ENCODE measurements at places on chromosomes 7 and 10.

- DNase-seq: no peak
Observed at GRCh38 chr10:63588436-63589167, 67.4 kb downstream of the REEP3 start.

DNA sequence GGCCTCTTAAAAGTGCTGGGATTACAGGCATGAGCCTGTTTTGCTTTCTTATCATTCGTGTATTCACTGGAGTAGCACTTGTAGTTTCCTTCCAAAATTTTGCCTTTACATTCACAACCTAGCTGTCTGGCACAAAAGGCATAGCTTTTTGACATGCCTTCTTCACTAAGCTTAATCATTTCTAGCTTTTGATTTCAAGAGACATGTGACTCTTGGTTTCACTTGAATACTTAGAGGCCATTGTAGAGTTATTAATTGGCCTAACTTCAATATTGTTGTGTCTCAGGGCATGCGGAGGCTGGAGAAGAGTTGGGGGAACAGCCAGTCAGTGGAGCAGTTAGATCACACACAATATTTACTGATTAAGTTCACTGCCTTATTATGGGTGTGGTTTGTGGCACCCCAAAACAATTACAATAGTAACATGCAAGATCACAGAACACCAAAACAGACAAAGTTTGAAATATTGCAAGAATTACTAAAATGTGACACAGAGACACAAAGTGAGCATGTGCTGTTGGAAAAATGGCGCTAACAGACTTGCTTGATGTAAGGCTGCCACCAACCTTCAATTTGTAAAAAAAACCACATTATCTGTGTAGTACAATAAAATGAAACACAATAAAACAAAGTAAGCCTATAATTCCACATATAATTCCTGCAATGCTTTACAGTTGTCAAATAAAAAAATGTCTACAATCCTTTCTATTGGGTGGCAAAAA is 43.1 kb downstream of the BRAF start:
- no peak for DNase-seq

DNA sequence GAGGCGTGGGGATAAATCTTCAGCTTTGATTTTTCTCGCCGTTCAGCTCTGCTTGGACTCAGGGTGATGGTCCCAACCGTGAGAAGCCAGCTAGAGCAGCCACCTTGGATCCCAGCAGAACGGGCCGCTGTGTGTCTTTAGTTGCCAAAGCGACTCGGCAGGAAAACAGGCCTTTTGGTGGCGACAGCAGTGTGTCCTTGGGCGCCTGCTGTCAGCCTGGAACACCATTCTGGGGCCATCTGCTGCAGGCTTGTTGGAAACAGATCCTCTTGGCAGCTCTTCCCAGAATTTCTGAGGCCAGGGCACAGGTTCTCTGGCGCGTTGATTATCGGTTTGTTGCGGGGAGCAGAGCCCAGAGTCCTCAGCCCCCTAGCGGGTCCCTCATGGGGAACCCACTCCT is 97.6 kb downstream of the CUX1 start:
- no peak for DNase-seq

GRCh38 chr7:39888171-39888853 is 61.7 kb upstream of the CDK13 start:
- DNase-seq: no peak

GRCh38 chr7:155648752-155649339 is 4.4 kb downstream of the RBM33 start:
- no peak for DNase-seq

- peak; percentile 79 for DNase-seq
Observed at GRCh38 chr7:20514364-20514763, 101.1 kb upstream of the ABCB5 start.

DNA sequence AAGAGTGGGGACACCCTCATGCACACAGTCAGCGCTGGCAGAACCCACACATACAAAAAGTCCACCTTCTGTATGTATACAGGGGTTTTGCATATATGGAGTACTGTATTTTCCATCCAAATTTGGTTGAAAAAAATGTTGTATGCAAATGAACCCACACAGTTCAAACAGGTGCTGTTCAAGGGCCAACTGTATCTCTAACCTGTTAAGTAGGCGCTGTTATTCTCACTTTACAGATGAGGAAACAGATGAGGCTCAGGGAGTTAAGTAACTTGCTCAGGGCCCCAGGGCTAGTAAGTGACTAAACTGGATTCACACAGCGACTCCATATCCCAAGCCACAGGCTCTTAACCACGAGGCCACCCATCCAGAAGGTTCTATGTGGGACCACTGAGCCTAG is 69.9 kb downstream of the C10orf105 start:
- no peak for DNase-seq

- no peak for DNase-seq
Observed at GRCh38 chr7:28498636-28499035, 86.3 kb downstream of the CREB5 start.

GRCh38 chr10:127649642-127650041 is 87.3 kb upstream of the FOXI2 start:
- no peak for DNase-seq

All from retina (tissue), 1 donor.